Right lobe of liver (tissue), 6 donors: ENCODE measurements at places on chromosomes 13 and 19. TPM values are rescaled to one million over a fixed set of nuclear protein-coding genes. Genes with fewer than 3 reads are reported as not detected.

DNA sequence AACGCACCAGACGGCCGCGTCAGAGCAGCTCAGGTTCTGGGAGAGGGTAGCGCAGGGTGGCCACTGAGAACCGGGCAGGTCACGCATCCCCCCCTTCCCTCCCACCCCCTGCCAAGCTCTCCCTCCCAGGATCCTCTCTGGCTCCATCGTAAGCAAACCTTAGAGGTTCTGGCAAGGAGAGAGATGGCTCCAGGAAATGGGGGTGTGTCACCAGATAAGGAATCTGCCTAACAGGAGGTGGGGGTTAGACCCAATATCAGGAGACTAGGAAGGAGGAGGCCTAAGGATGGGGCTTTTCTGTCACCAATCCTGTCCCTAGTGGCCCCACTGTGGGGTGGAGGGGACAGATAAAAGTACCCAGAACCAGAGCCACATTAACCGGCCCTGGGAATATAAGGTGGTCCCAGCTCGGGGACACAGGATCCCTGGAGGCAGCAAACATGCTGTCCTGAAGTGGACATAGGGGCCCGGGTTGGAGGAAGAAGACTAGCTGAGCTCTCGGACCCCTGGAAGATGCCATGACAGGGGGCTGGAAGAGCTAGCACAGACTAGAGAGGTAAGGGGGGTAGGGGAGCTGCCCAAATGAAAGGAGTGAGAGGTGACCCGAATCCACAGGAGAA, 1.9 kb downstream of the PPP1R12C start:
- peak; percentile 13 for DNase-seq

DNA sequence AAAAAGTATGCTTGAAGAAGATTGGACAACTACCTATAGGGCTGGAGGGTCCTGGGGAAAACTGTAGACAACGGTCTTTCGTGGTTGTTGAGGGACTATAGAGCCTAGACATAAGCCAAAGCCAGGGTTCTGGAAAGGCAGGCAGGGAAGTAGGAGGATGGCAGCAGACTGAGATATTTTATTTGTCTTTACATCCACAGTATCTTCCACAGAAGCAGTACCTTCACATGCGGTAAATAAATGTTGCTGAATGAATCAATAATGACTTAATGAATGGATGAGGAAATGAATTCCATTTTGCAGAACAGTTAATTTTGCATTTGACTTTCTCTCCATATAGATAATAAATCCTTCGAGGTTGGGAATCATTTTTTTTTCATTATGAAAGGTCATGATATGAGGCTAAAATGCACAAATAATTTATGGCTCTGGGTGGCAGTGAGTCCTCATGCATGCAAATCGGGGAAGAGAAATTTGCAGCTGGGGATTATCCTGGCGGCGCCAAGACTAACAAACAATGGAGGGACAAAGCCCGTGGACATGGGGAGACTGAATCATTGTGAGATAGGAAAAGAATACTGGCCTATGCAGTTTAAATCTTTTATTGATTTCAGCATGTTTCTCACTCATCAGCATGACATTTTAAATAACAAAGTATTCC, 102.0 kb downstream of the ERCC5 start:
- no peak for DNase-seq

GRCh38 chr13:43129511-43130110, 106.2 kb downstream of the DNAJC15 start:
- DNase-seq = no peak

DNA sequence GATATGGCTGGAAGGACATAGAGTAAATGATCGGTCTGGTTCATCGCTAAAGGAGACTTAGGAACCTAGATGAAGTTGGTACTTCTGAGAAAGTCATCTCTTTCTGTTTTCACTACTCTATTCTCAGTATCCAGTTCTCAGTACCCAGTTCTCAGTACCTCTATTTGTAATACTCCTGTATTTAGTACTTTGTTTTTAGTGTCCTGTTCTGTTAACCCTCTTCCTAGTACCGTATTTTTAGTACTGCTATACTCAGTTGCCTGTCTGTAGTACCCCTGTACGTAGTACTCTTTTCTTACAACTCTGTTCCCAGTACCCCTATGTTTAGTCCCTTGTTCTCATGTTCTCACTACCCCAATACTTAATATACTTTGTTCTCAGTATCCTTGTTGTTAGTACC, 1.2 kb downstream of the RFXAP start:
- DNase-seq = no peak

Gene LGALS14
- total RNA-seq = not detected

Gene ERICH6B
- total RNA-seq = not detected

Gene METTL21C
- total RNA-seq = not detected

Gene GRK1
- not detected for total RNA-seq

Gene ZNF211
- 2.3 TPM for total RNA-seq

DNA sequence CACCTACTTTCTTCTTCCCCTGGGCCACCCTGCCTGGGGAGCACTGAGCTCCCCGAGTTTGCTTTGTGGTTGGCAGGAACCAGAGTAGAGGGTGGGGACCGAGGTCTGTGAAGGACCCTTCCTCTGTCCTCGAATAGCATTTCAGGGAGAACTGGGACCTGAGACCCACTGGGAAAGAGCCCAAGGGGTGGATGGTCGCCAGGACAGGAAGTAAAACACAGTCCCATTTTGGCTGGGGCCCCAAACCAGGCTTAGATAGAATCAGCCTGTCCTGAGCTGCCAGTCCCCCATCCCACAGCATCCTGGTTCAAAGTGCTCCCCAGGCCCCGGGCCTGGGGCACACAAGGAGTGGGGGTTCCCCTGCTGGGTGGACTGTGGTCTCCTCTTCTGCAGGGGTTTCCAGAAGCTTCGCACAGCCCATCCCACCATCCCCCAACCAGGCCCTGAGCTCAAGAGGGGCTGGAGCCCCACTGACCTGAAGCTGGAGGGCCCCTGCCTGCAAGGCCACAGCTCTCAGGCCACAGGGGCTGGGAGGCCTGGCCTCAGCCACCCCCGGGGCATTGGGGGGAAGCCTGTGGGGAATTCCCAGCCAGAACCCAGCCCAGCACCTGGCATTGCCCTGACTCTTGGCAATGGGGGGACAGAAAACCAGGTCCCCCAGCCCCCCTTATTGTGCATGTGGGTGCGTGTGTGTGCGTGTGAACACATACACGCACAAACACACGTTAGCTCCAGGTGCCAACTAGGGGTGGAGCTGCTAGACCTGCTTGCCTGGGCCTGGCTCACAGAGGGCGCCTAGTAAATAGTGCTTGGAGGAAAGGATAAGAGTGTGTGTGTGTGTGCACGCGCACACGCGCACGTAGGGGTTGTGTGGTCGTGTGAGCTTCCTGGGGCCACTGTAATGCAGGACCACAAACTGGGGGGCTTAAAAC, 995 bp upstream of the MKNK2 start:
- peak; percentile 79 for DNase-seq

DNA sequence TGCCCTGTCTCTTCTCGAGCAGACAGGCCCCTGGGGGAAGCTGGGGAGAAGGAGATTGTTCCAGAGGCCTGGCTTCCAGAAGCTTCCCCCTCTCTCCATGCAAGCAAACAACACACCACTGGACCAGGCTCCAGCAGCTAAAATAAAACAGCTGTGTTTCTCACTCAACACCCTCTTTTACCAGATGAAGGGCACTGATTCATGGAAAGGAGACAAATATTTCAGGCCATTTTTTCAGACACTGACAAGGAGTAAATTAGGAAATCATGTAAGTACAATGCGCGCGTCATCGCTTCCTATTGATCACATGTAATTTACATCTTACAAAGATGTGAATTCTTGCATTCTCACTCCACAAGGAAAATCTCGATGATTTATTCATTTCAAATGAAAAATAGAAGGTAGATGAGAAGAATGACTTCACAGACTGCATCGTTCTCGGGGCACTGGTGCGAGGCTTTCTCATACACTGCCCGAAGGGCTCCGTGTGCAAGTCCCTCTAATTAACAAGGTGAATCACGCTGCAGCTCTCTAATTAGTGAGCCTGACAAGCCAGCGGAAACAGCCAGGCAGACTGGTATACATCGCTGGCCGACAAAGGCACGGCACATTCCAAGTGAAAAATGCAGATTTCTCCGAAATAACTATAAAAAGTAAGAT, 153.6 kb downstream of the KCTD15 start:
- DNase-seq = no peak

DNA sequence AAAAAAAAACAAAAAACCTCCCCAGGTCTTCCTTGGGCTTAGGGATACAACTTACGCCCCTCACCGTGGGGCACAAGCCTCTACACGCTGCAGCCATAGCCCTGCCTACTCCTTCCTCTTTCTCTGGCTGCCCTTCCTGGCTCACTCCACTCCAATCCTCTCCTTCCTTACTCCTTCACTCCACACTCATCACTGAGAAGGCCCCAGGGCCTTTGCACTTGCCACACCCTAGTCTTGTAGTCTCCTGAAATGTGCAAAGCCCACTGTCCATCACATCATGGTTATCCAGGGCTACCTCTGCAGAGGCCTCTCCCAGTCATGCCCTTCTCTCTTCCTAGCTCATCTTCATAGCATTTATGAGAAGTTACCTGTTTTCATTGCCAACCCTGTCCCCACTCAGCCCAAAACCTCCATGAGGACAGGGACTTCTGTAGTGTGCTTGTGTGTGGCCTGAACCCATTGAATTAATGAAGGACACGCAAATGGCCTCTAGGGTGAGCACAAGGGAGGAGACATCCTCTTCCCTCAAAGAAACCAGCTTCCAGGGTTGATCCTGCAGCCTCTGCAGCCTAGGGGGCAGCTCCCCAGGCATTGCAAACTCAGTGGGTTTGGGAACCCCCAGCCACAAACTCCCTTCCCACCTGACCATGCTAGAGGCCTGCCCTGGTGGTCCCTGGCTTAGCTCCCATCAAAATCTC, 7.9 kb upstream of the HSH2D start:
- no peak for DNase-seq

GRCh38 chr19:37972803-37973202, 65.8 kb downstream of the SIPA1L3 start:
- DNase-seq = no peak

Gene PCDH8
- not detected for total RNA-seq

Gene ZNF723
- total RNA-seq = not detected

DNA sequence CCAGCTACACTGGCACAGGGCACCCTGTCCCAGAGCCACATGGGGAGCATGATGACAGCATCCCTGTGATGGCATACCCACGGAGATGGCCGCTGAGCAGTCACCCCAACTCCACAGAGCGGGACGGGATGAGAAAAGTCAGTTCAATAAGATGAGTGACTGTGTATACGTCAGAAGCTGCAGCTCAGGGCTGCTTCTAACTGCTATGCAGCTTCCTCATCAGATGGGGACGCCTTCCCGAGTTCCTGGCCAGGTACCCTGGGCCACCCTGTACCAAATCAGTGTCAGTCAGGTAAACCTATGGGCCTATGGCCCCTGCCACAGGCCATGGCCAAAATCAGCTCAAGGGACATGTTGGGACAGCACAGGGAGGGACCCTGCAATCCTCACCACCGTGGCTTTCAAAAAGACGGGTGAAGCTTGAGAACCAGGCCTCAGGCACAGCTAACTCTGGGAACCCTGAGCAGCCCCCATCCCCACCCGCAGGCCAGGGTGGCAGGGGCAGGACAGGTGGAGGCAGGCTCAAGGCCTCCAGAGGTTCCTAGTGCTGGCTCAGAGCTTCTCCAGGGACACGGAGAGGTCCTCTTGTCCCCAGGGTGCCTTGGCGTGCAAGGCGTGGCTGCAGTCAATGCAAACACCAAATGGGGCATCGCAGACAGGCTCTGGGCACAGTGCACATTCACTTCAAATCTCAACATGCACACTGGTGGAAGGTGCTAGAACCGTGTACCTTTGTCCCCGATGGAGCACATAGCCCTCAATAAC, 122.4 kb downstream of the TUBA3C start:
- no peak for DNase-seq

Gene MBD3L3
- total RNA-seq = not detected

DNA sequence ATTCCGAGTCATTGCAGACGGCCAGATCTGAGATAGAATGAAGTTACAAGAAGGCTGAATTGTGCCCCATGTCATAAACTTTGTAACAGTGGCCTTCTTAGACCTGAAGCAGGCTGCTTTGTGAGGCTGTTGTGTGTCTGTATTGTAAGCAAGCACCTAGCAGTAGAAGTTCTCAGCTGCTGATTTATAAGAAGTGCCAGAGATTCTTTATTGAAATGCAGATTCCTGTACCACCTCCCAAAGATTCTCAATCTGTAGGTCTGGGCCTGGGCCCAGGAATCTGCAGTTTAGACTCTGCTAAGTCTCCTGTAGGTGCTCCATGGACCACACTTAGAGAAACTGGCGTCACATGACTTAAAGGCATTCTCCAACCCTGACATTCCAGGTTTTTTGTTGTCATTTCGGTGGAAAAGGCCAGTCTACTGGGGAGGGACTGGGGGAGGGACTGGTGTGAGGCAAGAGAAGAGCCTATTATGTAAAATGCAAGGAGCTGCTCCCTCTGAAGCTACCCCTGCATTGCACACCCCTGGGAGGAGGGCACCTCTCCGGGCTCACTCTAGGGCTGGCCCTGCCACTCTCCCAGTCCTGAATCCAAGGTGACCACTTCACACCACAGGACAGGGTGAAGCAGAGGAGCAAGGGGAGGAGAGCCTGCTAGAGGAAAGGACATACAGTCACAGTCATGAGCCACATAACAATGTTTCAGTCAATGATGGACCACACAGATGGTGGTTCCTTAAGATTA, 769 bp upstream of the TMEM272 start:
- DNase-seq = no peak

Gene SIGLECL1
- total RNA-seq = not detected

DNA sequence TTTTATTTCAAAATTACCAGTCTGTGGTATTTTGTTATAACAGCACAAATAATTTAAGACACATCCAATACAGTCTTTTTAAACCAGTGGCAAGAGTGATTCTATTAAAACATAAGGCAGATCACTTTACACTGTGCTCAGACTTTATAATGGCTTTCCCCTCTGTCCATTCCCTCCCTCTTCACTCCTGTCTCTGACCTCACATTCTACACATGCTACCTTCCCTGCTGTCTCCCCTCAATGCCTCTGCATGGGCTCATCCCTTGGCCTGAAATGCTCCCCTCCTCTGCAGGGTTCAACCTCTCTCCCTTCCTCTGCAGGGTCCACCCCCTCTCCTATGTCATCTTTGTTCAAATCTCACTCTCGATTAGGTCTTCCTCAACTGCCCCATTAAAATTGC, 170.8 kb downstream of the LHFPL6 start:
- DNase-seq = no peak

- DNase-seq = no peak
Measured at GRCh38 chr19:21910318-21910717, 74.3 kb upstream of the ZNF43 start.

Gene COL4A1
- total RNA-seq = 43.9 TPM

Gene TRPM4
- total RNA-seq = 21.0 TPM

GRCh38 chr19:7989071-7989575, 16.3 kb downstream of the ELAVL1 start:
- DNase-seq = no peak

- DNase-seq = no peak
Measured at GRCh38 chr19:31118287-31118955, 230.8 kb downstream of the TSHZ3 start.

- DNase-seq = no peak
Measured at GRCh38 chr19:45498411-45499195, at the start of gene PPM1N. Gene PPM1N, plus strand, starts transcription at chr19:45498443. Its CDS starts 30 bp downstream, at chr19:45498473.

DNA sequence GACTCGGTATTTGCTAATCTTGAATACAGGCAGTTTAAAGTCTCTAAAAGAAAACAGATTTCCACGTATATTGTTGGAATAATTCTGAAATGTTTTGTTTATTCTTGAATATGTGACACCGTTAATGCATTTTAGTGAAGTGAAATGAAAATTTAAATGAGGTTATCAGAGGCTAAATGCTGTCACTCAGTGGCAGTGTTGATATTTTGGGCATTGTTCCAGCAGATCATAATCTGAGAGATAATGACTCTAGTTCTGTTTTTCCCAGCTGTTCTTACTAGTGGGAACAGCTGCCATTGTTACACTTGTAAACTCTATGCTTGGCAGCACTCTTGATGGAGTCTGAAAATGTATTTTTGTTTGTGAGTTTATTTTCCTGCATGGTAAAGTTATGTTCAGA, 365.6 kb upstream of the SLC10A2 start:
- no peak for DNase-seq

- DNase-seq = peak; percentile 98
Measured at GRCh38 chr19:48634424-48635262, 2.5 kb downstream of the DBP start.
